ENCODE measurements at places on chromosomes 2 and 18.

- no peak for DNase-seq
These were observed 21.0 kb downstream of the NOP58 start for GRCh38 chr2:202286595-202286994.

- DNase-seq: peak; percentile 85
These were observed 30.6 kb upstream of the CYP1B1 start for GRCh38 chr2:38106405-38107094.

DNA sequence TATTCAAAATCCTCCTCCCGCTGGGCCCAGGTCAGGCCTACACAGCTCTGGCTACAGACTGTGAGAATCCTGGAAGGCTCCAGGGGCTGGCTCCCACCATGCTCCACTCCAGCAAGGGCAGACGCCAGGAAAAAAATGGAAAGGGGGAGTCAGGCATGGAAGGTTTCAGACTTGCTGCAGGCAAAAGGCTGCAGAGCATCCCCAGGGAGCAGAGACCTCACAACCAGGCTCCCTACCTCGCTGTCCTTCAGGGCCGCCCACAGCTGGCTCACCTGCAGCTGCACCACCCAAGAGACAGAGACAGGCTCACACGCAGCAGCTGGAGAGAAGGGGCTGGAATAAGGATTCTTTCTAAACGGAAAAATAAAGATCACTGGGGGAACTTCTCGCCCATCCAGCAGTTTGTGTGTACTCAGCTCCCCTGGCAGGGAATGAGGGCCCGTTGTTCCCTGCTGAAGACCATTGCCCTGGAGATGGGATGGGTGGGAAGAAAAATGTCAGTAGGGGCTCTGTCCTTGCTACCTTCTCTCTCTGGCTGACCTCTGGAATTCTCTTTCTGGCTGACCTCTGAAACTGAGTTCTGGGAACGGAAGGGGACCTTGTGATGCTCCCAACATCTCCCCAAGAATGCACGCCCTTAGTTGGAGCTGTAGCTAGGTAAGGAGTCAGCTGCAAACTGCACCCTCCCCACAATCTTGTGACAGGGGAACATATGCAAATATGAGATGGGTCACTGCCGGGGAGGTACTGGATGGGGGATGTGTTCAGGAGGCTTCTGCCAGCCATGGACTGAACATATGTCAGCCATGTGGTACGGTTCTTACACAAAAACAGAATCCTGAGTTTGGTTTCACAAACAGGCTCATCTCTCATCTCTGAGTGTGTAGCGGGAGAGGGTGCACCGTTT is 34.5 kb downstream of the BCL2 start:
- no peak for DNase-seq

GRCh38 chr2:179830043-179830787 is 31.2 kb downstream of the ZNF385B start:
- no peak for DNase-seq

DNA sequence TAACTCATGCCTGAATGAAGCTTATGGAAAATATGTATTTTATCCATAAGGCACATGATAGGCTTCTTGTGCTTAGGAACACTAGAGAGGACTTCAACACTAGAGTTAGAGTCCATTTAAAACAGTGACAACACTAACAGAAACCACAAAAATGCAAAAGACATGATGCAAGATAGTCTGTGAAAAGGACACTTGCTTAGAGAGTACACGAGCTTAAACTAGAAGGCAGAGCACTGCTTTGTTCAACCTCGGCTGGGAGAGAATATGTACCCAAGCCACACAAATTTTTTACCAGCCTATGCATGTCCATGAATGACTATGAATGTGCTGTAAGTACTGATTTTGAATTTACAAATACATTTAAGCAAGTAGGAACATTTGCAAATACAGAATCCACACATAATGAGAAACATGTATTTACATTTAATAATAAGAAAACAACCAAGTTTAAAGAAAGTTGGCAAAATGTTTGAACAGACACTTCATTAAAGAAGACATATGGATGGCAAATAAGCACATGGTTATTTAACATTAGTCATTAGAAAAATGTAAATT is 130.6 kb downstream of the SPOPL start:
- DNase-seq: peak; percentile 17

DNA sequence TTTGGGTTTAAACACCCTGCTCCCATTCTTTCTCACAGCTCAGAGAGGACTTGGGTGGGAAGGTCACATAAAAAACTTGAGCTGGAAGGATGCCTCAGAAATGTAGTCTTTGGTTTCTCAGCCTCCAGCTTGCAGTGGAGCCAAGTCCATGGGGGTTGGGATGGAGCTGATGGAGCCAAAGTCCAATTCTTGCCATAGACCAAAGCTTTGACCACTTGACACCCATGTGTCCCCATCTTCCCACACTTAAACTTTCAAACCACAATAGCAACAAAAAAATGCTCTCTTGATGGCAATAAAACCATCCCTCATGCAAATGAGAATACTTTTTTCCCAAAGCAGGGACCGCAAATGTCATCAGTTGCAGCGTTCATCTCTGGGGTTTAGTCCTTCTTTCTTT is 14.7 kb upstream of the DAW1 start:
- no peak for DNase-seq

DNA sequence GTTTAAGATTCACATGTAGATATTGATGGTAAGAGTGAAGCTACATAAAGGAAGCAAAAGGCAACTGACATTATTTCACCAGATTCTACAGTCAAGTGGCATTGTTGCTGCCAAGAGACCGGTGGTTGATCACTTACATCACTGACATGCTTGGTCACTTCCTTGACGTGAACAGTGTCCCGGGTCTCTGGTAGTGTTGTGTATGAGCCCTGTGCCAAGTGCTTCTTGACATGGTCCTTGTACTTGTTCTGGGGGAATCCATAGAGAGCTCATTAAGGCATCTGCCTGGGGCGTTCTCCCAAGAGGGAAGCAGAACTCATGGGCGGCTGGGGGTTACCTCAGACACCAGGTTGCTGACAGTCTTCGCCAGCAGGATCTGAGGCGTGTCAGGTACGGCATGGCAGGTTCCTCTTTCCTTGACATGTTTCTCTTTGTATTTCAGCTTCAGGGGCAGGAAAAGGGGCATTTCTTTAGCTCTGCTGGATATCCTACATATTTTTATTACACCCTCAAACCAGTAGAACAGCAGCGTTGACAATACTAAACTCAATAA is 116.2 kb downstream of the RIF1 start:
- no peak for DNase-seq

GRCh38 chr2:176960736-176961520 is 251.7 kb upstream of the HNRNPA3 start:
- no peak for DNase-seq

DNA sequence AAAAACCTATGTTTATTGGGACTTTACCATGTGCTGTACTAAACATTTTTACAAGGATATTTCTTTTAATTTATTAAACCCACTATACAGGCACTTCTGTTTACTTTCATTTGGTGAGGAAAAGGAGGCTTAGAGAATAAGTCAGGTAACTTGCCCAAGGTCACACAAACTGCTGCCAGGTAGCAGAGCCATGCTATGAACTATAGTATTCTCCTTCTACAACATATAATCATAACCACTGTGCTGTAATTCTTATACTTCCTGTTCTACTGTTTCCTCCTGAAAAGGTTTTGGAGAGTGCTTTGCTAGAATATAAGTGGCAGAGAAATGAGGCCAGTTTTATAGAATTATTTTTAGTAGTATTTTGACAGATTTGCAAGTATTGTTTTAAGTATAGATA is 29.5 kb downstream of the SLC39A10 start:
- DNase-seq: no peak

DNA sequence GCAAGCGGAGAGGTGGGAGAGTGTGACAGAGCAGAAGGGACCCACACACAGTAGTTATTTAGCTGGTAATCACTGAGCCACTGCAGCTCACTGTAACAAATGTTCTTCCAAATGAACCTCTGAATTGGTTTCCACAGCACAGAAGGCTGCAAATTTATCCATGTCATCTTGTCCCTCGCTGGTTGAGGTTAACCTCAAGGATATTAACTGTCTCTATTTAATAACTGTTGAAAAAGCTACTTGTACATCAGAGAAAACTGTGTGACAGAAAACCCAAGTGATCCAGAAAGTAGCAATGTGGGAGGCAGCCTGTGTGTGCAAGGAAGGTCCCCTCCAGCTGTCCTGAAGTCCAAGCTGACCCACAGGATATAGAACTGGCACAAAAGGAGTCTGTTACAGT is 153.6 kb downstream of the DSEL start:
- DNase-seq: peak; percentile 6

DNA sequence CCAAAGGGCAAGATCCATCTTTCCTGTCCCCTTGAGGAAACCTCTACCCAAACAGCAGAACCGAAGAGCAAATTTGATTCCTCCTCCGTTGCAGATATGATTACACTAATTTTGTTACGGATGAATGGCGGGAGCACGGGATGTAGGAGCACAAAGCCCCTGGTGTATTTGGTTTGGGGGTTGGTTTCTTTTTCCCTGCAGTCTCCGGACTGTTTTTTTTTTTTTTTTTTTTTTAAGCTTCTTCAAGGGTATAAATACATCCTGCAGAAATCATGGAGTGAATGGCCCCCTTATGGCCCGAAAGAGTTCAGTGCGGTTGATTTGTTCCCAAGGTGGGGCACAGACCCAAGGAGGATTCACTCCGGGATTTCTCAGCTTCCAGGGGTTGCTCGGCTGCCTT is 135.3 kb upstream of the SH3BP4 start:
- DNase-seq: no peak

- no peak for DNase-seq
These were observed 14.4 kb upstream of the DLX1 start for GRCh38 chr2:172070936-172071335.

DNA sequence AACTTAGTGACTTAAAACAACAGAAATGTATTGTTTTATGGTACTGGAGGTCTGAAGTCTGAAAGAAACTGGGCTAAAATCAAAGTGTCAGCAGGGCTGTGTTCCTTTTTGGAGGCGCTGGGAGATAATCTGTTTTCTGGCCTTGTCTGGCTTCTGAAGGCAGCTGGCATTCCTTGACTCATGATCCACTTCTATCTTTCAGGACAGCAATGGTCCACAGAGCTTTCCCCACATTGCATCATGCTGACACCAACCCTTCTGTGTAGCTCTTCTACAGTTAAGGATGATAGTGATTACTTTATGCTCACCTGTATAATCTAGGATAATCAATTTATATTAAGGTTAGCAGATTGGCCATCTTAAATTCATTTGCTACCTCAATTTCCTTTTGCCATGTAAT is 392.1 kb downstream of the TDRD15 start:
- peak; percentile 10 for DNase-seq

DNA sequence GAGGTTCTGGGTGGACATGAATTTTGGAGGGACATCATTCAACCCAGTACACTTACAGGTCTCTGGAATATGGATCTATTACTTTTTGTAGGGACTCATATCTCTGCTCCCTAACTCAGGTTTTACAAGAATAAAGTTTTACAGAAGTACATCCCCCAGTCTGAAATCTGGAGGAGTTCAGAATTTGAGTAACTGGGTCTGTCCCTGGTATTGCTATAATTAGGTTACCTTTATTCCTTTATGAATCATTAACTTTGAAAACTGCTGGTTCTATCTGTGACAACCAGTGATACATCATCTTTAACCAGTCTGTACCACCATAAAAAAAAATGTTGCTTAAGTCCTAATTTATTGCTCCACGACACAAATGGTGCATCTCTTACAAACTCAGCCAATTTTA is 59.9 kb downstream of the INSIG2 start:
- DNase-seq: no peak

DNA sequence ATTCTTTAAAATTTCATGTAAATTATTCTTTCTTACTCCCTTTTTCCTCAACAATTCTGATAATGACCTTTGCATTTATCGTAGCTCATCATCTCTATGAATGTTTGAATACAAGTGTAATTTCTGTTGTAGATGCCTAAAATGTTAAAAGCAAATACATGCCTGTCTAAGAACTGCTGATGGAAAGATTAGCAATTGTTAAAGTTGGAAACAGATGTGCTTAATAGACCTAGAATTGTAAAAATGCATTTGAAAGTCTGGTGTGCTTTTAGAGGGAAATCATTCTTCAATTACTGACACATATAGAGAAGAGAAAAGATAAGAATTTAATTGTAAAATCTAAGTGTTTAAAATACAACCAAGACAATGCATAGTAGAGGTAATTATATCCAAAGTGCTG is 50.4 kb downstream of the CCDC102B start:
- DNase-seq: no peak

GRCh38 chr2:174781996-174782395 is 17.7 kb upstream of the CHRNA1 start:
- no peak for DNase-seq

- no peak for DNase-seq
These were observed 100.7 kb upstream of the ZFP36L2 start for GRCh38 chr2:43327119-43327518.

DNA sequence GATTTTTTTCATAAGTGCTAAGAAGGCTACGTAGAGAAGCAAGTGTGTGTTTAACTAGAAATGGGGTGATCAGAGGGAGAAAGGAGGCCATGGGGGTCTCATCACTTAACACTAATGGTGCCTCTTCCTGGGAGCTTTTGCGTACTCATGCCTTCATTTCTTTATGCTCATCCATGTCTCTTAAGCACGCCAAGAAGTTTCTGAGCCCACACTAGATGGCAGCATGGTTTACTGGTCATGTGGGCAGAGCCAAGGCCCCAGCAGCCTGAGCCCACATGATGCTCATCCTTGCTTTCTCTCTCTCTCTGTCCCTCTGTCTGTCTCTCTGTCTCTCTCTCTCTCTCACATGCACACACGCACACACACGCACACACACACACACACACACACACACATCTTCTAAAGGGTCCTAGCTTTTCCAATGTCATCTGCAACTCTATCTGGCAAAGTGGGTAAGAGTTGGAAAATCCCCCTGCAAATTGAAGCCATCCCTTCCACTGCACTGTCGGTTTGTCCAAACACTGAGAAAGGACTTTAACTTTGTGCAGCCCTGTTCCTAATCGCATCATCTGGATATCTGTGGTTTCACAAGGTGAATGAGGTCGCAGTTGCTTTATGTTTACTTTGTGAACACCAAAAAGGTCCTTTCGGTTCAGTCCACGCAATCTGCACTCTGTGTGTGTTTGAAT is 137.1 kb upstream of the CCDC68 start:
- DNase-seq: peak; percentile 72

- DNase-seq: peak; percentile 82
These were observed 888.4 kb downstream of the TSN start for GRCh38 chr2:122643725-122644329.

DNA sequence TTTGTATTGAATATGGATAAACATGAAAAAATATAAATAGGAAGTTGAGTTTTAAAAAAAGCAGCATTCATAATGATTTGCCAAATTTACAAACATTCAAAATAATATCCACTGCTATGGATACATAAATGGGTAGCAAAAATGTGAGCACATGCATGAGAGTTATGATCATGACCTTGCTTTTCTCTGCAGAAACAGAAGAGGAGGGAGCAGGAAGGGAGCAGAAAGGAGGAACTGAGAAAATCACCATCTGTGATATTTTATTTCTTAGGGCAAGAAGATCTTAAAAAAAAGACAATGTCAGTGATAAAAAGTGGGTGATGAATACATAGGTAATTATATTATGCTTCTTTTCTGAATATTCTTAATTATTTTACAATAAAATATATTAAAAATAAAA is 17.7 kb upstream of the CCDC93 start:
- no peak for DNase-seq

- no peak for DNase-seq
These were observed 55.7 kb downstream of the SCN2A start for GRCh38 chr2:165294912-165295311.

GRCh38 chr2:69563021-69563420 is 80.5 kb downstream of the AAK1 start:
- DNase-seq: no peak

- DNase-seq: no peak
These were observed 239.3 kb downstream of the HAUS1 start for GRCh38 chr18:46343456-46343855.

GRCh38 chr2:98419977-98420725 is 24.5 kb upstream of the INPP4A start:
- DNase-seq: no peak
